ENCODE measurements at places on chromosomes 5 and 9.

GRCh38 chr5:54705994-54706653 is 188.6 kb downstream of the SNX18 start:
- DNase-seq = no peak

GRCh38 chr9:20087481-20087880 is 298.6 kb upstream of the SLC24A2 start:
- no peak for DNase-seq

DNA sequence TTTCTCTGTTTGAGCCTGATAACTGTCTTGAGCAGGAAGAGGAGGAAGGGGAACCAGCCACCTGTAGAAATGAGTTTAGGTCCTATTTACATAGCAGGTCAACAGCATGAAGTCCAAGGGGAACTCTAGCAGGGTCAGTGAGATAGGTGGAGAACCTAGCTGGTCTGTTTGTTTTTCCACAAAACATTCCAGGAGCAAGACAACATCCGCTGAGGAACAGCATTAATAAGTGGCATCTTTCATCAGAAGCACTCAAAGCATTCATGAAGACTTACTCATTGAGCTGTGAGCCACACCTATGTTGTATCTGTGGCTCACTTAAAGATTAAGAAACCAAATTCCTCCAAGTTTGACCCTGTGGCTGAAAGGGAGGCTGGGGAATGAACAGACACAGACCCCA is 115.9 kb downstream of the ACTBL2 start:
- DNase-seq = no peak

DNA sequence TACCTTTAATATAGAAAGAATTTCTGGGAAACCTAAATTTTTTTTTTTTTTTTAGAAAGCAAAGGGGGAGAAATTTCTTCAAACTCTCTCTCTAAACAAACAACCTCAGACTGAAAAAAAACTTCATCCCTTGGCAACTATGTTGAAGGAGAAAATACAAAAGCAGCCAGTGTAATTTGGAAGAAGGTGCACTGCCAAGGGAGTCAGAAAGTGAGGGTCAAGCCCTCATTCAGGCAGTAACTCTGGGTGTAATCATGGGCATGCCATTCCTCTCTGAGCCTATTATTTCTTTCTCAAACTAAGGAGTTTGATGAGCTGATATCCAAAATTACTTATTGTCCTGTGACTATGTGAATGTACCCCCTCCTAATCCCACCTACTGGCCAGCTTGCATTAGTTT is 203.1 kb downstream of the BRINP1 start:
- DNase-seq = no peak
